NCI-H1417 treated with DMSO at 0.1 percent for 48 hours (cell line): ENCODE measurements at places on chromosomes 2 and 18.

- no peak for DNase-seq
Measured at GRCh38 chr2:156955701-156956100, 301.8 kb upstream of the GALNT5 start.

DNA sequence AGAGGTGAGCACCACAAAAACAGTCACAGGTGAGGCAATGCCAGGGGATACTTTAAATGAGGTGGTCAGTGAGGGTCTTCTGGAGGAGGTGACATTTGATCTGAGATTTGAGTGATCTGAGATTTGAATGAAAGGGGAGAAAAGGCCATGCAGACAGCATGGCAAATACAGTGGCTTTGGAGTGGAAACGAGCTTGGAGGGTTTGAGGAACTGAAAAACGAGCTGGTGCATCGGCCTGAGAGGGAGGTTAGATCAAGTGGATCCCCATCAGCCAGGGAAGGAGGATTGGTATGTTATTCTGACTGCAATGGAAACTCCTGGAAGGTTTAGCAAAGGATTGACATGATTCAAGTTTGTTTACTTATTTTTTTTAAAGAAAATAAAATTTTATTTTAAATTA is 245.1 kb downstream of the KCNS3 start:
- DNase-seq: no peak

DNA sequence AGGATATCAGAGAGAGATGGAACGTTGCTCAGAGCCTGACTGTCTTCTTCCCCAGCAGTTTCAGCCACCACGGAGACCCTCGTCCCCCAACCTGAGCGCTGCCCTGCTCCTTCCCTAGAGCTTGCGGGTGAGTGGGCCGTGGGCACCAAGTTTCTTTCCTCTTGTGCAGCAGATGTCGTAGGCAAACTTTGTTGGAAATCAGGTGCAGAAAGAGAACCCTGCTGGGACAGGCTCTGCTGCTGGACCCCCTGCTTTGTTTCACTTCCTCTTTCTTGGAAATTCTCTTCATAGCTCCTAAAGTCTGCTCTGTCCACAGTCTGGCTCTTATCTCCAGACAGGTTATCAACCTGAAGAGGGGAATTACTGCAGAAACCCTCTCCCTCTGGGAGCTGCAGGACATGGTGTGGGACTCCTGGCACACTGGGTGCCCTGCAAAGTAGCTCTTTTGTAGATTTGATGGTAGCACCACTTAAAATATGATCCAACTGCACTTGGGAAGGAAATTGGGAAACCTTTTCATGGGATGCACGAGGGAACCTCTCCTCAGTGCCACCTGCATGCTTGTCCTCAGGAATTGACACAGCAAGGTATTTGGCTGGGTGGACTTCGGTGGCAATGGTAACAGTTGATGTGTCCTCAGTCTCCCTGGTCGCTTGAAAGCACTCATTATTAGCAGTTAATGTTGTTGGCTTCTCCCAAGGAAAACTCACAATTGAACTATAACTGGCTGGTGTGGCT is 92.2 kb downstream of the ALPK2 start:
- no peak for DNase-seq

DNA sequence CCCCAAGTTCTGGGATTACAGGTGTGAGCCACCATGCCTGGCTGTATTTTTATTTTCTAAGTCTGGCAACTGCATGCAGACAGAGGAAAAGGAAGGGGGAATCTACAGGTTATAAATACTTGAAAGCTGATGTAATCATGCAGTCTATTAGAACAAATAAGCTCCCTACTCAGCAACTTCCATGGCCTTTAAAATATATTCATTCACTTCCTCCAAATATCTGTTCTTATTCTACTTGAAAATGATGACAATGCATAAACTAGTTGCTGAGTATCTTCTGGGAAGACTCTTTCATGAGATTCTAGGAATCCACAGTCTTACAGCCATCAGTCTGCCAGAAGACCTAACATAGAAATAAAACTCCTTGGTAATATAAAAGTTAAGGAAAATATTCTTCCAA is 66.9 kb upstream of the NCKAP5 start:
- no peak for DNase-seq

DNA sequence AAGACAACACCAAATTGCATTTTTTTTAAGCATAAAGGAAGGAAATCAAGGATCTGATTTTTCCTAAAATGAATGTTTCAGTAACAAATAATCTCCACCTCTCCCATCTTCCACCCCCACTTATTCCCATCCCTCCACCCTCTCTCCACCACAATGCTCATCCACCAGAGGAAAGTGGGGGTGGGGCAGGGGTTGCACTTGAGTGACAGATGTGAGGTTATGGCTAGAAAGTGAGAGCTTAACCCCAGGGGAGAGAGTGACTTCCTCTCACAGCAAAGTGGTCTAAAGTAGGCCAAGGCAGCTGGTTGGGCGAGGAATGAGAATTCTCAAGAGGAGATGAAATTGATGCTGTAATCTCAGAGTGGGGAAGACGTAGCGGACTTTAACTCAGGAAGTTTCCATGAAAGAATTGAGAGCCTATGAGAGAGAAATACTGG is 104.7 kb downstream of the HNRNPLL start:
- DNase-seq: no peak
